ENCODE measurements at places on chromosomes 6 and 20.

- no peak for DNase-seq
These were observed 887 bp downstream of the GABBR1 start for GRCh38 chr6:29631860-29632731.

DNA sequence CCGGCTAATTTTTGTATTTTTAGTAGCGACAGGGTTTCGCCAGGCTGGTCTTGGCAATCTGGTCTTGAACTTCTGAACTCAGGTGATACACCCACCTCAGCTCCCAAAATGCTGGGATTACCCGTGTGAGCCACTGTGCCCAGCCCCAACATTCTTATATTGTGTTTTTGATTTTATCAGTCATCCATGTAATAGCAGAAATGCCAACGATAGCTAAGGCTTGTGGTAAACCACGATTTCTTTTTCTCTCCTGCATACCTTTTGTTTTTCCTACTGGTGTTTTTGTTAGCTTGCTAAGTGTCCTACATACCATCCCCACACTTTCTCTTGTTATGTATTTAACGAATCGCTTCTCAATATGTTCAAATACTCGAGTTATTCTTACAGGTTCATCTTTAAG is 12.1 kb downstream of the PHACTR2 start:
- no peak for DNase-seq

DNA sequence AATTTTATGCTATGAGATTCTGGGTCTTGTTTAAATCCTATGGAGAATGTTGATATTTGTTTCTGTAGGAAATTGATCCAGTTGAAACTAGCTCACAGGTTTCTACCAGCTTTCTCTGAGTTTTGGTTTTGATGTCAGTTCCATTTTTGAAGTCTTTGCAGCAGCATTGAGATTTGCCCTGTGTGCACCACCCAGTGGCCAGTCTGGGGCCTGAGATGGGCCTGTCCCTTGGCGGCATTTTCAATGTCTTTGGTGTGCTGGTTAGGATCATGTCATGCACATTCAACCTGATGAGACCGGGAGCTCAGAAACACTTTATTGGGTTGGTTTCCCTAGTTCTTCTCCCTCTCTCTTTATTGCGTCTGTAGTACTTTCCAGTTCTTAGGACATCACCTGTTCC is 395.2 kb upstream of the MAP3K7 start:
- DNase-seq, result no peak

GRCh38 chr6:36758516-36759147 is 61.0 kb downstream of the RAB44 start:
- no peak for DNase-seq

- DNase-seq, result no peak
These were observed 228.1 kb downstream of the PRL start for GRCh38 chr6:22068561-22069305.

- DNase-seq, result no peak
These were observed at the start of gene MAS1 for GRCh38 chr6:159890792-159891191. TSS of gene MAS1 (plus strand) at chr6:159890988. CDS start at chr6:159906956, 15,968 bp downstream.

- DNase-seq, result no peak
These were observed 114.7 kb upstream of the BACH2 start for GRCh38 chr6:90411292-90411781.

DNA sequence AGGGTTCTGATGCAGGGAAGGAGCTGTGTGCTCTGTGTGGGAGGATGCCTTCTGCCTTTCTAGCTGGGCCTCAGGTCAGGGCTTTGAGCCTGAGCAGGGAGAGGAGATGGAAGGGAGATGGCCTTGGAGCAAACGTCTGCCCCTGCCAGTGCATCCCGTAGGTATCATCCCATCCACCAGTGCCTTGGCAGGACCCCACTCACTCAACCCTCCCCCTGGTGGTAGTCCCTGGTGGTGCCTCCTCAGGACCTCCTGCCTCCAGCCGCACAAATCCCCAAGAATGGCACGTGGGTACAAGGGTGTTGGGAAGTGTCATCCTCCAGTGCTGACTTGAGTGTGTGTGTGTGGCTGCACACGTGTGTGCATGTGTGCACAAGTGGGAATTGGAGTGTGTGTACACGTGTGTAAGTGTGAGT is 23.1 kb upstream of the MICB start:
- no peak for DNase-seq

DNA sequence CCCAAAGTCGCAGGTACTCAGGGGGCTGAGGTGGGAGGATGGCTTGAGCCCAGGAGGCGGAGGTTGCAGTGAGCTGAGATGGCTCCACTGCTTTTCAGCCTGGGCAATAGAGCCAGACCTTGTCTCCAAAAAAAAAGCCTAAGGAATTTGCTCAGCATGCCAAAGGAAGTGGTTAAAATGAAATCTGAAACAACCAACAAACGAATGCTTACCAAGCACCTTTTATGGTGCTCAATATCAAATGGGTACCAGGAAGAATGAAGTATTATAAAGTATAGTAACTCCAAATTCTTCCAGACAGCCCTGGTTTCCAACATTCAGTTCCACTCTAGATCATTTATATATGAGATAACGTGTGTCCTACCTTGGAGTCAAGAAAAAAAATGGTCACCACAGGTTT is 14.0 kb downstream of the GMDS start:
- no peak for DNase-seq

GRCh38 chr6:19865178-19865577 is 28.0 kb downstream of the ID4 start:
- no peak for DNase-seq

All from stimulated activated CD8-positive, alpha-beta memory T cell treated with anti-CD3 and anti-CD28 coated beads, Interleukin-7, amount 100 ng/mL, for 1 hour (primary cell).